ENCODE measurements at places on chromosomes 16 and 17. TPM values are rescaled to one million over a fixed set of nuclear protein-coding genes. Genes with fewer than 3 reads are reported as not detected.

GRCh38 chr17:59826706-59827453 lies 65.9 kb downstream of the TUBD1 start:
- peak overlapping the region; percentile 74 for H3K4me3 ChIP-seq
- H3K4me1 ChIP-seq = peaks cover 39% of the 10 kb centered on the region
- peak overlapping the region; percentile 96 for H3K27ac ChIP-seq
- H3K36me3 ChIP-seq = no peaks in the 10 kb centered on the region

DNA sequence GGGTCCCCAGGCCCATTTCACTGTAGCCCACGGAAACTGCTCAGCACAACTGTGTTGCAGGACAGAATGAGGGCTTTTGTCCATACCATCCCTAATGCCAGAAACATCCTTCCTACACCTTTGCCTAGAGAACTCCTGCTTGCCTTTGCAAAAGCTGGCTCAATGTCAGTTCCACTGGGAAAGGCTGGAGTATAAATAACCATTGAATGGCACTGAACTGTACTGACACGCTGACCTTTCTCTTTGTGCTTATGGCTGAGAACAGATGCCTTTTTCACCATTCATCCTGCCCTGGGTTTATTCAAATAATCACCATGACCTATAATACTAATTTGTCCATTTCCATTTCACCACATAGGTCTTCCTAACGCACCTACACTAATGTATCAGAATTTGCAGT lies 300.3 kb downstream of the XYLT1 start:
- H3K36me3 ChIP-seq = peaks cover 7% of the 10 kb centered on the region
- no peak overlapping the region for H3K4me3 ChIP-seq
- H3K4me1 ChIP-seq = peaks cover 21% of the 10 kb centered on the region
- no peaks in the 10 kb centered on the region for H3K27me3 ChIP-seq

SLC12A3 gene
- not detected for total RNA-seq

AOC2 gene
- 1.9 TPM for total RNA-seq

DNA sequence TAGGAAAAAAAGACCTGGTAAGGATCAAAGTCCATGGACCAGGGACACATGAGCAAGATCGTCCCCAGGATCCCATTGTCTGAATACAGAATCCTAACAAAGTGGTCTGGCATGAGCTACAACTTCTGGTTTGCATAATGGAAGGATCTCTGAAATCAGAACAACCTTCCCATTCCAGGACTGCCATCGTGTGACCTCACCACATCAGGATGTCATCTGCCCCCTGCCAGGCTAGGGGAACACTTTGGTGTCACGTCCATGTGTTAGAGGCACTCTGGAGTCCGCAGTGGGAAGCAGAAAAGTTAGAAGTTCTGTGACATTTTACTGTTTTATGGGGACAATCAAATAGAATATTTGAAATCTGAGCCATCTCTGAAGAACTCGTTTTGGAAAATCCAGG lies 160.7 kb downstream of the RGS9 start:
- H3K27ac ChIP-seq = no peak overlapping the region
- peaks cover 2% of the 10 kb centered on the region for H3K36me3 ChIP-seq
- peaks cover 4% of the 10 kb centered on the region for H3K27me3 ChIP-seq
- peaks cover 6% of the 10 kb centered on the region for H3K4me1 ChIP-seq
- no peak for DNase-seq

- no peak overlapping the region for H3K27ac ChIP-seq
- no peaks in the 10 kb centered on the region for H3K36me3 ChIP-seq
- peaks cover 3% of the 10 kb centered on the region for H3K4me1 ChIP-seq
- DNase-seq = no peak
- H3K27me3 ChIP-seq = peaks cover 54% of the 10 kb centered on the region
Measured at GRCh38 chr16:19112099-19112407, 1.7 kb upstream of the ITPRIPL2 start.

DNA sequence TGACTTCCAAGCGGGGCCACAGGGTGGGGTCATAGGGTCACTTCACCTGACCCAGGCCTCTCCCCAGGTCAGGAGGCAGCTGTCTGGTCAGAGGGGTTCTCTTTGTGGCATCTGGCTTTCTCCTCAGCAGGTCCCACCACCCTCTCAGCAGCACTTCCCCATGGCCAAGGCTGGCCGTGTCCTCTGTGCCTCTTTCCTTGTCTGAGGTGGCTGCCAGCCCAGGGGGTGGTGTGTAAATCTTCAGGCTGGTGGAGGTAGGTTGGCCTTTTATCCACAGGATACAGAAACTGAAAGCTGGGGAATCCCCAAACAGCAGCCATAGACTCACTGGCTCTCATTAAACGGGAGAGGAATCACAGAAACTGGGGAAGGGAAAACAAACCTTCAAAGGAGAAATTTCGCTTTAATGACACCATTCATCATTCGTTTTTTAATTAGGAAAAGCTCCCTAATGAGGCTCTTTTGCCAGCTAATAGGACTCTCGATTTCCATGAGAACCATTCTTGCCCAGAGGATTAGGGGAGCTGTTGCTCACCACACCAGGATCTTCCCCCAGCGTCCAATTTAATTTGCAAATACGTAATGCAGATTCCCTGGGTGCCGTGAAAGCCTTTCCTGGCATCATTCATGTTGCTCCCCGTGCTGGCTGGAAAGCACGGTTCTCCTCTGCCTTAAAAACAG lies 18.0 kb downstream of the C17orf75 start:
- no peaks in the 10 kb centered on the region for H3K27me3 ChIP-seq
- DNase-seq = peak; percentile 34
- H3K4me3 ChIP-seq = peak overlapping the region; percentile 68
- no peaks in the 10 kb centered on the region for H3K36me3 ChIP-seq

DNA sequence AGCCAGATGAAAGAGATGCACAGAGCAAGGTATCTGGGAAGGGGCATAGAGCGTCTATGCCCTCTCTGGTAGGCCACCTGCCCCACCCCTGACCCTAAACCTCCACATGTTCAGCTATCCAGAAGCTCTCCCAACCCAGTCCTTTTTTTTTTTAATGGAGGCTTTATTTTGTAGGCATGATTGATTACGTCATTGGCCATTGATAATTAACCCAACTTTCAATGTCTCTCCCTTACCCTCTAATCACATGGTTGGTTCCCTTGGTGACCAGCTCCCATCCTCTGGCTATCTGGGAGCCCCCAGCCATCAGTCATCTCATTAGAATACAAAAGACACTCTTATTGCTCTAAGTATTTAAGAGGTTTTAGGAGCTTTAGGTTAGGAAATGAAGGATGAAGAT lies 14.3 kb upstream of the CES5A start:
- no peak overlapping the region for H3K4me3 ChIP-seq
- no peak overlapping the region for H3K27ac ChIP-seq
- peaks cover 12% of the 10 kb centered on the region for H3K27me3 ChIP-seq
- no peak for DNase-seq

- H3K27ac ChIP-seq = no peak overlapping the region
- H3K27me3 ChIP-seq = peaks cover 18% of the 10 kb centered on the region
- no peaks in the 10 kb centered on the region for H3K4me1 ChIP-seq
- no peak overlapping the region for H3K4me3 ChIP-seq
- H3K36me3 ChIP-seq = no peaks in the 10 kb centered on the region
- no peak for DNase-seq
Measured at GRCh38 chr16:88357317-88358022, 25.3 kb upstream of the ZNF469 start.

DNA sequence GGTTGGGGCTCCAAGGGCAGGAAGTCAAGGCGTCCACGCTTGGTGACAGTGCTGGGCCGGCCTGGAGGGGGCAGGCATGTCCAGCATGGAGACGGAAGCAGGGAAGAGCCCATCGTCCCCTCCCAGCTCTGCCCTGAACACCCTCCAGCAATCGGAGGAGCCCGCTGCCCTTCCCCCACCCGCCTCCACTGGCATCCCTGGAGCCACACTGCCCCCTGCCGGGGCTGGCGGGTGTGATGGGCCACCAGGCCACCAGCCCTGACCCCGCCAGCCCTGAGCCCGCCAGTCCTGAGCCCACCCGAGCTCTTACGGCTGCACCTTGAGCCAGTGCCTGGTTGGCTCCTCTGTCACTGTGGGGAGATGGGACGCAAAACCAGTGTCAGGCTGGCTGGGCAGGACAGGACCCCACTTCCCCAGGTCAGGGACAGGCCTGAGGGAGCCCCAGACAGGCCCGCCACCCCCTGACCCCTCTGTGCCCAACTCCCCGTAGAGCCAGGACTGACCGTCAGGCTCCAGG lies 4.1 kb upstream of the CDH15 start:
- H3K27me3 ChIP-seq = no peaks in the 10 kb centered on the region
- peaks cover 8% of the 10 kb centered on the region for H3K4me1 ChIP-seq
- H3K27ac ChIP-seq = no peak overlapping the region

TEFM gene
- 9.1 TPM for total RNA-seq

GRCh38 chr17:34082404-34082803 lies 172.7 kb upstream of the CCL2 start:
- H3K27ac ChIP-seq = no peak overlapping the region
- no peaks in the 10 kb centered on the region for H3K4me1 ChIP-seq
- no peak overlapping the region for H3K4me3 ChIP-seq

DNA sequence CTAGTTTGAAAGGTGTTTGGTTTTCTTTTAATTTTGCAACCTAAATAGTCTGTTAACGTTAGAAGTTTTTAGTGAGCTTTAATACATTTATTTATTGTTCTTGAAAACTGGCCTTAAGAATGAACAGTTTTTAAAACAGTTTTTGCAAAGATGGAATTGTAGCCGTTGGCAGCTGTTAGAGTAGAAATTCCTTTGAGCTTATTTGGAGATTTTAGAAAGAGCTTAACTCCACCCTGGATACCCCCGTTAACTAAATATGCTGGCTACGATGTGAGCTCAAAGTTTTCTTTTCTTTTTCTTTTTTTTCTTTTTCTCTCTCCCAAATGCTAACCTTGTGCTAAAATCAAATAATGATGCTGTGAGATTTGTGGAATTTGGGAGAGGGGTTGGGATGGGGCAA lies 75.2 kb downstream of the COX10 start:
- no peak overlapping the region for H3K4me3 ChIP-seq
- peaks cover 3% of the 10 kb centered on the region for H3K36me3 ChIP-seq
- H3K4me1 ChIP-seq = peaks cover 19% of the 10 kb centered on the region
- H3K27me3 ChIP-seq = no peaks in the 10 kb centered on the region
- DNase-seq = no peak
- no peak overlapping the region for H3K27ac ChIP-seq

KRT33B gene
- total RNA-seq = not detected

DNA sequence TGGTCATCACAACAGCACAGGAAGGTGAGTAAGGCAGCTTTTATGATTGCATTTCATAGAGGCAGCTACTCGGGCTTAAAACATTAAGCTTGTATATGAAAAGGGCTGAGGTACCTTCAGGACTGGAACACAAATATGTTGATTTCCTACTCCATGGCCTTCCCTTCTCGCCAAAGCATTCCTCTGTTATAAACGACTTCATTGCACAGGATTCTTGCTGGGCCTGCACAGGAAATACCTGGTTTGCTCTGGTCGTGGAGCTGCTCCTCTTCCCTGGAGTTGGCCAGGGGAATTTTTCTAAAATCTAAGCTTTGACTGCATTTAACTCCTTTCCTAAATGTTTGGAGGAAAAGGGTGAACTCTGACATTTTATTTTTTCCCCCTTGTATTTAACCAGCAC lies 49.0 kb downstream of the CHD9 start:
- no peak for DNase-seq
- H3K4me3 ChIP-seq = no peak overlapping the region
- H3K27ac ChIP-seq = no peak overlapping the region
- H3K4me1 ChIP-seq = peaks cover 7% of the 10 kb centered on the region
- no peaks in the 10 kb centered on the region for H3K36me3 ChIP-seq

- peaks cover 5% of the 10 kb centered on the region for H3K27me3 ChIP-seq
- peak overlapping the region; percentile 53 for H3K27ac ChIP-seq
- peak; percentile 36 for DNase-seq
- peaks cover 2% of the 10 kb centered on the region for H3K36me3 ChIP-seq
- peak overlapping the region; percentile 90 for H3K4me3 ChIP-seq
Measured at GRCh38 chr17:80034791-80035686, 633 bp downstream of the TBC1D16 start.

CCL7 gene
- not detected for total RNA-seq

JUP gene
- total RNA-seq = 0.63 TPM

DNA sequence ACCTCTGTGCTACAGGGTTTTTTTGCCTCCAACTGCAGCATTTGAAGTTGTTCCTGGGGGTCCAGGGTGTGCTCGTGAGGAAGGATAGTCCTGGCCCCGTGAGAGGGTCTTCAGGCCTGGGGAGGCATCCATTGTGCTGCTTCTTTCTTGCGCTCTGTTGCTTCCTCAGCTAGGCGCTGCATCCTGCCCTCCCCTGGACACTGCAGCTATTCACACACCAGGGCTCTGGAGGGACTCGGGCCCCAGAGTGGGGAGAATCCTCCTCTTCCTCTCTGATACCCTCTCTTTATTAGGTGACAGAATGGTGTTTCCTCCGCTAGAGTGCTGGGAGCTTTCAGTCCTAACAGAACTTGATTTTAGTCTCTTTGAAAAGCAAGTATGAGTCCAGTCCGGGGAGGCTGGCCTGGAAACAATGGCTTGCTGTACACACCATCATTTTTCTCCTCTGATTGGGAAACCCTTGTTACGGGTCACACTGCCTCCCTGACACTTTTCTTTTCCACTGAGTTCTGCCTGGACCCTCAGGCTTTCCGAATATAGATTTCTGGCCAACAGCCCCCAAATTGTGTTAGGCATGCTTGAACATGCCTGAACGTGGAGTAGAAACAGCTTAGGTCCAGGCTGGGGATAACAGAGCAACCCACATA lies 81.4 kb upstream of the ELAC2 start:
- H3K4me1 ChIP-seq = no peaks in the 10 kb centered on the region
- DNase-seq = no peak
- H3K27me3 ChIP-seq = no peaks in the 10 kb centered on the region
- H3K4me3 ChIP-seq = no peak overlapping the region

DNA sequence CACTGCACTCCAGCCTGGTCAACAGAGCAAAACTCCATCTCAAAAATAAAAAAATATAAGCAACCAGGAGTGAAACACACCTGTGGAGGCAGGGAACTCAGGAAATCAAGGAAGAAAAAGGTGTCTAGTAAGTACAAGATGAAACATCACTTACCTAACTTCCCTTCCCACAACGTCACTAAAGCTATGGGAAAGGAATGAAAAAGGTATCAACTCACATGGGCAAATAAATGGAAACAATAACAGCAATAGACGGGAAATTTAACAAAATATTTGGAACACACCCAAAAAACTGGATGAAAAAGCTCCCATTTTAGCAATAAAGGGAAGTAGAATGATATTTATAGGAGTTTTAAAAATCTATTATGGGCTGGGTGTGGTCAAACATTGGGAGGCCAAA lies 31.1 kb downstream of the DDX19A start:
- H3K36me3 ChIP-seq = no peaks in the 10 kb centered on the region
- H3K4me3 ChIP-seq = peak overlapping the region; percentile 68
- peak overlapping the region; percentile 72 for H3K27ac ChIP-seq

GRCh38 chr16:15482068-15482747 lies 47.8 kb downstream of the BMERB1 start:
- H3K27me3 ChIP-seq = no peaks in the 10 kb centered on the region
- H3K27ac ChIP-seq = no peak overlapping the region
- H3K36me3 ChIP-seq = peaks cover 2% of the 10 kb centered on the region
- H3K4me1 ChIP-seq = peaks cover 2% of the 10 kb centered on the region

GRCh38 chr17:17350491-17351355 lies 47.5 kb downstream of the NT5M start:
- H3K27ac ChIP-seq = no peak overlapping the region
- no peaks in the 10 kb centered on the region for H3K27me3 ChIP-seq
- no peak for DNase-seq

All from T-helper 17 cell (primary cell).